ENCODE measurements at places on chromosomes 5 and 9.

- no peak for DNase-seq
These were observed 29.3 kb downstream of the CARTPT start for GRCh38 chr5:71748360-71748759.

DNA sequence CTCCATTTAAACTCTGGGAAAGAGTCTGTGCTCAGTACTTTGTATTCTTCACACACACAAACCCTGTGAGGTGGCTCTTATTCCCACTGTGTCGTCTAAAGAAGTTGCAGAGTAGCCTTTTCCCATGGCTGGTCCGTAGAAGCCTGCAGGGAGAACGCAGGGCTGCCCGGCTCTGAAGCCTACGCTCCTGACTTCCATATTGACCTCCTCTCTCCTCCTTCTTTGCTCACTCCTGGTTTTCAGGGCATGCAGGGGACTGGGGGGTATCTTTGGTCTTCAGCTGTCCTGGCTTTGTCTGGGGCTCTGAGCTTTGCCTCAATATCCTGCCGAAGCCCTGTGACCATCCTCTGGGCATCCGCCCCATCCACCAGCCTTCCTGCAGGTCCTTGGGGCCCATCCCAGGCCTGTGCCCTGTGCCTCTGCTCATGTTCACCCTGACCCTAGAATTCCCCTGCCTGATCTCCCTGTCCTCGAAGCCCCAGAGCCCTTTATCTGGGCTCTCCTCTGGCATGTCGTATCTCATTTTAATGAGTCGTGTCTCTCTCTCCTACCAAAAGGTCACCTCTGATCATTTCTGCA is 83.8 kb upstream of the FSTL4 start:
- no peak for DNase-seq

DNA sequence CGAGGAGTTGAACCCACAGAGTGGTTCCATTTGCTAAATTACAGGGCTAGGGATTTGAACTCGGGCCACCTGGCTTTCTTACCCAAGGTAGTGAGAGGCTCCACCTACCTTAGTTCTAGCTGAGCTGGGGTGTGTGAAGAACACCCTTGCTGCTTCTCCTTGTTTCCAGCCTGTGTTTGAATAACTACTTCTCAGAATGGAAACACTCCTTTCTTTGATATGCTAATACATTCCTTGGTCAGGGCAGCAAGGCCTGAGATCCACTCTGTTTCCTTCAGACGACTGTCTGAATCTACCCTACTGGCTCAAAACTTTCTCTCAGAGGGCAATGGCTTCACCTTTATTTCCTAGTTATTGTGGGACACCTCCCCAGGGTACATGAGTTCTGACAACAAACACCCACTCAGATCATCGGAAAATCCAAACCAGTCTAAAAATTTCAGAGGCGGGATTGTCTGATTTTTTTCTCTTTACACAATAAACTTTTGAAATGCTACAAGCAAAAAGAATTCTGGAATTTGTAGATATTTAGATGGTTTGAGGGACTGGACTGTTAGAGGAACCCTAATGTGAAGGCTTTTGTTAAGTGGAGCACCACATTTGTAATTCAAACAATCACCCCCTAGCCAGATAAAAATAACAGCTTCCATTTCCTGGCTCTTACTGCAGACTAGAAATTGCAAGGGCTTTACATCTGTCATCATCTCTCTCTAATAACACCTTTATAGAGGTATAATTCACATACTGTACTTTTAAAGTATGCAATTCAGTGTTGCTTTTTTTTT is 4.0 kb upstream of the ATP6V1G1 start:
- no peak for DNase-seq

DNA sequence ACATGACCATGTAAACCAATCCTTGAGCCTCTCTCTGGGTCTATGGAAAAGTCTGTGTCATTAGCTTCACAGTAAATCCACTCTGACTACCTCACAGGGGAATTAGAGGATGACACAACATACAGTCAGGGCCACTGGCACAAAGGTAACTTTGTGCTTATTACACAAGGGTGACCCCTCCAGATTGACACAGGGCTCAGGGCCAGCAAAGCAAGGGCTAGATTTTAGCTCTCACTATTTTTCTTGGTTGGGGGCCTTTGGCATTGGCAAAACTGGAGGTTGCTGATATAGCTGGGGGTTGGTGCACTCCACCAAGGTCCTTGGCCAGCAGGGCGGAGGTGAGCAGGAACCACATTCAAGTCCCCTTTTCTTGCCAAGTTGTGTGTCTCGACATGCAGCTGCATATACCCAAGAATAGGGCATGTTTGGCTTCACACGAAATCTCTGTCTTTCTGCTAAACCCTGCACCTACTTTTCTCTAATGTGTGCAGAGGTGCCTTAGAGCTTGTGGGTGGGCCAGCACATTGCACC is 15.2 kb upstream of the OSMR start:
- DNase-seq: no peak

DNA sequence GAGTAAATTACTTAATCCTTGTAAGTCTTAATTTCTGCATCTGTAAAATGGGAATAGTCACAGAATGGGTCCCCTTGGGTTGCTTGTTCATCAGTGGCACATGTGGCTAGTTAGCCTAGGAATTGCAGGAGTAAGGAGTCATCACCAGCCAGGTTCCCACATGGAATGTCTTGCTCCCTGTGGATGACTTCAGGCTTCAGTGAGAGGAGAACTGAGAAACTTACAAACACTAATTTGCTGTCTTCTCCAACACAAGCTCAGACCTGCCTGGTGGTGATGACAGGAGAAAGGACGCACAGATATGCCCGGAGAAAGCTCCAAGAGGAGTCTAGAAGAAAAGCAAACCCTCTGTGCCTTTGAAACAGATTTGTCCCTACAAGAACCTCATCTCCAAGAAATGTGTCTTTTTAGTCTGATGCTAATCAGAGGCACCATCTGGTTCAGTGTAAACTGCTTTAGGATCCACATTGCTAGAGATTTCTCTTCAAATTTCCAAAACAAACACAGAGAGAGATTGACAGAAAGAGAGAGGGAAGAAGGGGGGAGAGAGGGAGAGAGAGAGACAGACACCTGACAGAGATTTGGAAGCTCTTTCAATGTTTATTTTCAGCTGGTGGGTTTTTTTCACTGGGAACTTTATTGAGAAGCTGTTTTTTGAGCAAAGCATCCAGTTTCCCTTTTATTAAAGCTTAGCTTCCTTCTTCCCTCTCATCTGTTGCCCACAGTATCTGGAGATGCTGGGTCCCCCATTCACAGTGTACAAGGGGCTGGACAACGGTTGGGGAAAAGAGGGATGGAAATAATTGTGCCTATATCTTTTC is 128.3 kb downstream of the DOCK2 start:
- DNase-seq: no peak

DNA sequence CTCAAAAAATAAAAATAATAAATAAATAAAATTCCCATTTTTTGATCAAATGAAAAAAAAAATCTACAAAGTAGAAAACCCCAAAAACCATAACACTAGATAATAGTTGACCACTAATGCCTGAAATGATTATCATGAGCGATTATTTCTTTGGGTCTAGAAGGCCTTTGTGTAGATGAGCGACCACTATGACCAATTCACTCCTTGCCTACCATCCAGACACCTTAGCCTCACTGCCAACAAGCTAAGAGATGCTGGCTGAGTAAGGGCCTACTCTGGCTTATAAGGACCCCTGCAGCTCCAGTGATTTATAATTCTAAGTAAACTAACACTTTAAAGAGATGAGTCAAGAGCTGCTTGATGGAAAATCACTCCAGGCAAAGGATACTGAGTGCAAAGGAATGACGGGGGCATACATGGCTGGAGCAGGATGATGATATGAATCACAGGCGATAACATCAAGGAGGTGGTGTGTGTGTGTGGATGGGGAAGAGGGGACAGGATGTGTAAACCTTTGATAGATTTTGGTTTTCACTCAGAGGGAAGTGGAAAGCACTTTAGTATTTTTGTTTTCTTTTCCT is 4.8 kb upstream of the F2RL1 start:
- no peak for DNase-seq

- no peak for DNase-seq
These were observed 7.3 kb downstream of the PRR7 start for GRCh38 chr5:177453852-177454396.

DNA sequence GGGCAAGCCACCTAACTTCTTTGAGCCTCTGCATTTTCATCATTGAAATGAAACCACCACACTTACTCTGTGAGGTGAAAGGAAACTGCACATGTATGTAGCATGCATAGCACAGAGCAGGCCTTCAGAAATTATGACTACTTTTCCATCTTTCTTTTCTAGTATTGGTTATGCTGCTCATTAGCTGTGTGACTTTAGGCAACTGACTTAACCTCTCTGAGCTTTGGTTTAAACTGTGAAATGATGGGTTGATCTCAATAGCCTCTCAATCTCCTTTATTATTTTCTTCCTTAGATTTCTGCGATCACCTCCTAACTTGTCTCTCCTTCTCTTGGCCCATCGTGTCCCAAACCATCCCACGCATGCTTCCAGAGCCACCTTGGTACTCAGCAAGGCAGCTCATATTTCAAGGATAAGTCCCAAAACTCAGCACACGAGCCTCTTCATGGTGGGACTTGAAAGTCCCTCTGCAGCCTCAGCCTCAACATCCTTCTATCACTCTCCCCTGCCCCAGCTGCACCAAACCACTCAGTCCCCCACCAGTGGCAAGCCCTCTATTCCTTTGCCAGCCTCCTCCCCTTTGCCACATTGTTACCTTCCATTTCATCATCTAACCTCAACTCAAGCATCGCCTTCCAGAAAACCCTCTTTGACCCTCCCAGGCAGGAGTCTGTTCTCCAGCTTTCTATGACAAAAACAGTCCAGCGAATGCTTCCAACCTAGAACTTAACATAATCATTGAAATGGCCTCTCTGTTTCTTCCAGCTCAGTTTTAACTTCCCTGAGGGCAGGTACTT is 60.3 kb upstream of the DNAH5 start:
- no peak for DNase-seq
